ENCODE measurements at places on chromosomes 6 and 20.

DNA sequence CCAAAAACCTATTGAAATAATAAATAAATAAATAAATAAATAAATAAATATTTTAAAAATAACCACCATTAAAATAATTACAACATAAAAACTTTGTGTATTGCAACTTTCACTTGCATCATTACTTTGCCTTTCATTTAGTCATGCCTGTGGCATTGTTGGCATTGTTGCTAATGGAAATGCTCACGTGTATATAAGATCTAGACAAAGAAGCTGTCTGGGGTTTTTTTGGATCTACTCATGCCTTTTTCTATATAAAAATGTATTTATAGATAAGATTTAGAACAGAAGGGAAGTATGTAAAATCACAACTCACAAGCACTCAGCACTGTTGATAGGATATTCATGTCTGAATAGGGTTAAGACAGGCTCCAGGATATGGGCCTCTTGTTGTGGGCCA lies 27.9 kb downstream of the GFRA4 start:
- DNase-seq: no peak

DNA sequence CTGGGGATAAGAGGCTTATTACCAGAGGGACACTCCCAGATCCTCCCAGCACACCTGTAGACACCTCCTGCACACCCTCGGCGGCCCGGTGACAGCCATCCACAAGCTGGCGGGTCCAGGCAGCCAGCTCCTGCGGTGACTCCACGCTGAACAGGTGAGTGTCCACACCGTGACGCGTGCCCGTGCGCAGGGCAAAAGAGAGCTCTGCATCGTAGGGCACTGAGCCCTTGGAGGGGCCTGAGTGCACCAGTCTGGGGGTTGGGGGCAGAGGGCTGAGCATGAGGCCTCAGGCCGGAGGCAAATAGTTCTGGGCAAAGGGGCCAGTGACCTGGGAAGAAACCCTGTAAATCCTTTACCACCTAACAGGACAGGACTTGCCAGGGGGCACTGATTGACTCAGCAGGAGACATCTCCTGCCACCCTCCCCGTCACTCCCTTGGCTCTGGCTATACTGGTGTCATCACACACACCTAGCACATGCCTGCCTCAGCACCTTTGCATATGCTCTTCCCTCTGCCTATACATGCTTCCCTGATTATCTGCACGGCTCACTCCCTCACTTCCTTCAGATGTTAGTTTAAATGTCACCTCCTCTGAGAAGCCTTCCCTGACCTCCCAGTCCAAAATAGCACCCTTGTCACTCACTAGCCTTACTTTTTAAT lies 8.9 kb upstream of the CDK5RAP1 start:
- no peak for DNase-seq

GRCh38 chr6:46269447-46270229 lies 98.9 kb upstream of the ENPP5 start:
- peak; percentile 82 for DNase-seq

DNA sequence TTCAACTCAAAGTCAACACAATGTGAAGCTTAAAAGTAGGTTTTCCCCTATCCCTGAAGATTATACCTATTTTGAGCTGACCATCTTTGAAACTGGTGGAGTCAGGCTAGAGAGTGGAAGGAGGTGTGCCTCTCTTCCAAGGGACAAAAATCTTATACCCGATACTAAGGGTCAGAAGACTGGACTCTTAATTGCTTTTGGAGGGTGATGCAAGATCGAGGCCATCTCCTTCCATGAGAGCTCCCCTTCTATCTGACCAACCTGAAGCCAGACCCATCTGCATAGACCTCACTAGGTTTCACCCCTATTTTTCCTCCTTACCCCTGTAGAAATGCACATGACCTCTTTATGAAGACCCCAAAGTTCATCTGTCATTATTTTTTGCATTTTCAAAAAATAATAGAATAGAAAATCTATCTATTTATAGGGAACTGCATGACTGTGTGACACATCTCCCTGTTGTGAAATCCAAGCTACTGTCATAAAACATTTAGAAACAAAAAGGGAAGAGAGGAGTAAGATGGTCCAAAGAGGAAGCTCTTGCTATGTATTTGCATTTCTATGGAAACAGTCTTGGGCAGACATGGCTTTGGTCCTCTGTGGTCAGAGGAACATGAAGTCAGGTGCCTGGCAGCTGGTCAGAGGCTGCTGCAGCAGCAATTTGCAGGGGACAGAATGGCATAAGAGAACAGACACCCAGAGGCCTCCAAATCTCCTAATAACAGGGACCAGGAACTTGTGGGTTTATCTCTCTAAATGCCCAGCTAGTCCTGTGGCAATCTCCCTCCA lies 349.2 kb downstream of the MAFB start:
- peak; percentile 50 for DNase-seq
